ENCODE measurements at places on chromosomes 7 and 10.
A peak's percentile ranks its signal among the peaks of the same experiment; 100 is the strongest.

GRCh38 chr10:11805792-11806191 is 17.4 kb upstream of the PROSER2 start:
- DNase-seq, result no peak

DNA sequence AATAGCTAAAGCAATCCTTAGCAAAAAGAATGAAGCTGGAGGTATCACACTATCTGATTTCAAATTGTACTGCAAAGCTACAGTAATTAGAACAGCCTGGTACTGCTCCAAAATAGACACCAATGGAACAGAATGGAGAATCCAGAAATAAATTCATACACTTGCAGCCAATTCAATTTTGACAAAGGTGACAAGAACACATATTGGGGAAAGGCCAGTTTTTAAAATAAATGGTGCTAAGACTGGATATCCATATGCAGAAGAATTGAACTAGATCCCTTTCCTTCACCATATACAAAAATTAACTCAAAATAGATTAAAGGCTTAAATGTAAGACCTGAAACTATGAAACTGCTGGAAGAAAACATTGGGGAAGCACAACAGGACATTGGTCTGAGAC is 748.5 kb downstream of the DNAJB9 start:
- no peak for DNase-seq

- no peak for DNase-seq
Observed at GRCh38 chr10:73768881-73769280, 13.0 kb upstream of the CHCHD1 start.

DNA sequence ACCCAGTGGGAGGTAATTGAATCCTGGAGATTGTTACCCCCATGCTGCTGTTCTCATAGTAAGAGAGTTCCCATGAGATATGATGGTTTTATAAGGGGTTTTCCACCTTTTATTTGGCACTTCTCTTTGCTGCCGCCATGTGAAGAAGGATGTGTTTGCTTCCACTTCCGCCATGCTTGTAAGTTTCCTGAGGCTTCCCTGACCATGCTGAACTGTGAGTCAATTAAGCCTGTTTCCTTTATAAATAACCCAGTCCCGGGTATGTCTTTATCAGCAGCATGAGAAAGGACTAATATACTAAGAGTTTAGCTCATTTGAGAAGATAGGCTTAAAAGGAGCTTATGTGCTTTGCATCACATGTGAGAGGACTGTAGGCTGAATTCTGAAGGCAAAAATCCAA is 29.3 kb downstream of the TMEM248 start:
- no peak for DNase-seq

GRCh38 chr10:62050346-62050892 is 148.9 kb downstream of the ARID5B start:
- no peak for DNase-seq

DNA sequence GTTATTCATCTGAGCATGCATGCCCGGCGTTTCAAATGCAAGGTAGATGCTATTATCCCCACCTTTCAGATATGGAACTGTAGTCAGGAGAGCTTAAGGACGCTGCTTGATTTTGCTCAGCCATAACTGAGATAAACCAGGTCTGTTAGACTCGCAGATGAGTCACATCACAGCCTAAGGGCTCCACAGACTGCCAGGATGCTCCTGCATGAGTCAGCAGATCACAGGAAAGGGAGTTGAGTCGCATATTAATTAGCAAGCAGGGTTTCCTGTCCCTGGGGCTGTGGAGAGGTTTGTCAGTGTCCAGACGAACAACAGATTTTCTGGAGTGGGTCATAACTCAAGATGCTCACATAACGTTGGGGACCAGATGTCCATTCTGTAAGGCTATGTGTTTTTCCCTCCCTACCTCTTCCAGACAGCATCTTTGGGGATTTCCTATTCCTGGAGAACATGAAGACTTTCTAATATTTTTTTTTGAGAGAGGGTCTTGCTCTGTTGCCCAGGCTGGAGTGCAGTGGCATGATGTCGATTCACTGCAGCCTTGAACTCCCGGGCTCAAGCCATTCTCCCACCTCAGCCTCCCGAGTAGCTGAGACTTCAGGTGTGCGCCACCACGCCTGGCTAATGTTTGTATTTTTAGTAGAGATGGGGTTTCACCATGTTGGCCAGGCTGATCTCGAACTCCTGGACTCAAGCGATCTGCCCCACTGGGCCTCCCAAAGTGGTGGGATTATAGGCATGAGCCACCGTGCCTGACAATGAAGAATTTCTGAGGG is 36.7 kb downstream of the PFKFB3 start:
- DNase-seq, result peak; percentile 91

DNA sequence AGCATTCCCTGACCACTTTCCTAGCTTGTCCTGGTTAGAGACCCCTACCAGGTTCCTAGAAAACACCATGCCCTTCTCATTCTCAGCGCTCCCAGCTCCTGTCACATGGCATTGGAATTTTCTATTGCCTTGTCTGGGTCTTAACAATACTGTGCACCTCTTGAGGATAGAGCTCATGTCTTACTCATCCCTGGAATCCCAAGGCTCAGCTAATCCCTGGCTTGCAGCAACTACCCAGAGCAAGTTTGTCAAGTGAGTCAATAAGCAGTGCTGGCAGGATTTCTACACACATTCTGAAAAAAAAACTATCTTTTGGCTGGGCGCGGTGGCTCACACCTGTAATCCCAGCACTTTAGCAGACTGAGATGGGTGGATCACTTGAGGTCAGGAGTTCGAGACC is 11.7 kb upstream of the PRDX3 start:
- DNase-seq, result no peak

DNA sequence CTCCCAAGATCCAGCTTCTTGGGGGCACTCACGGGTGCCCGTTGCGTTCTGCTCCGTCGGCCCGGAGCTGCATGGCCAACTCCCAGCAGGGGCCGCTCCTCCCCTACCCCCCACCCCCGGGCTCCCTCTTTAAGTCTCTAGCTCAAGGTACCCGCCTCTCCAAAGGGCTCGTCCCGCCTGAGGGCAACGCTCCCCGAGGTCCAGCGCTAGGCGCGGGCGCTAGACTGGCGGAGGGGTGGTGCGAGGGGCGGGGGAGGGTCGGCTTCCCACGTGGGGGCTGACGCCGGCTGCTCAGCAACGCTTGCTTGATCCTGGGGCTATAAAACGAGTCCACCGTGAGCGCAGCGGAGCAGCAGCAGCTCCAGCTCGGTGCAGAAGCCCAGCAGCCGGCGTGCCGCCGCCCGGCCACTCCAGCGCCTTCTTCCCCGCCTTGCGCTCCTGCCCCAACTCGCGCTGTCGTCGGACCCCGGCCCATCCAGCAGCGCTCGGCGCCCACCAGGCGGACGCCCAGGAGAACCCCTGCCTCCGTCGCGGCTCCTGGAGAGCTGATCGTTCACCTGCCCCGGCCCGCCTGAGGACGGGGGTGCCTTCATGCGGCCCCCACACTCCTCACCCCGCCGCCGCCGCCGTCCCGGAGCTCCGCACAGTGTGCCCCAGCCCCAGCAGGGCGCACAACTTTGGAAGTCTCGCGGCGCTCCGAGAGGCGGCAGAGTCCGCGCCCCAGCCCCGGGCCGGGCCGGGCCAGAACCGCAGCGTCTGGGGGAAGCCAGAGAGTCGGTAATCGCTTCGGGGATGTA is at the start of gene ADRA2A:
ADRA2A (plus strand) TSS at position 348 of the 797 bp plus-strand sequence. CDS start 968 bp downstream, outside the sequence.
- no peak for DNase-seq

DNA sequence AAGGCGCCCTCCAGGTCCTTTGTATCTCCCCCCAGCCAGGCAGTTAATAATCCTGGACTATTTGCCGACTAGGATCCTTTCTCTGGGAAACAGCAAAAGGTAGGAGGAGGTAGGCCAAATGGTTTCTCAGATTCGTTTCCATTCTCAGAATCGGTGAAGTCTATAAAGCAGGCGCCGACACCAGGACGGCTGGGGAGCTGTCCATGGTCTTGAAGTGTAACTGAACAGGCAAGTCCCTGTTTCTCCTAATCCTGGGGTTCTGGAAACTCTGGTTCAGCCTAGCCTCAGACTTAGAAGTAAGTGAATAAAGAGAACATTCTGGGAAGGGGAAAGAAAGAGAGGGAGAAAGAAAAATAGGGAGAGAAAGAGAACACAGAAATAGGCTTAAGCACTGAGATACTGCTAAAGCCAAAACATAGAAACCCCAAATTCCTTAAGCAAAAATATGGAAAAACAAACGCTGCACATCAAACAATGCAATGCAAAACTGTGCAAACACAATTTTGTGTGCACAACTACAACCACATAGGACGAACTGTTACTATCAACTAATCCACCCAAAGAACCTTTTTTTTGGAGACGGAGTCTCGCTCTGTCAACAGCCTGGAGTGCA is 11.1 kb upstream of the INA start:
- DNase-seq, result peak; percentile 22

DNA sequence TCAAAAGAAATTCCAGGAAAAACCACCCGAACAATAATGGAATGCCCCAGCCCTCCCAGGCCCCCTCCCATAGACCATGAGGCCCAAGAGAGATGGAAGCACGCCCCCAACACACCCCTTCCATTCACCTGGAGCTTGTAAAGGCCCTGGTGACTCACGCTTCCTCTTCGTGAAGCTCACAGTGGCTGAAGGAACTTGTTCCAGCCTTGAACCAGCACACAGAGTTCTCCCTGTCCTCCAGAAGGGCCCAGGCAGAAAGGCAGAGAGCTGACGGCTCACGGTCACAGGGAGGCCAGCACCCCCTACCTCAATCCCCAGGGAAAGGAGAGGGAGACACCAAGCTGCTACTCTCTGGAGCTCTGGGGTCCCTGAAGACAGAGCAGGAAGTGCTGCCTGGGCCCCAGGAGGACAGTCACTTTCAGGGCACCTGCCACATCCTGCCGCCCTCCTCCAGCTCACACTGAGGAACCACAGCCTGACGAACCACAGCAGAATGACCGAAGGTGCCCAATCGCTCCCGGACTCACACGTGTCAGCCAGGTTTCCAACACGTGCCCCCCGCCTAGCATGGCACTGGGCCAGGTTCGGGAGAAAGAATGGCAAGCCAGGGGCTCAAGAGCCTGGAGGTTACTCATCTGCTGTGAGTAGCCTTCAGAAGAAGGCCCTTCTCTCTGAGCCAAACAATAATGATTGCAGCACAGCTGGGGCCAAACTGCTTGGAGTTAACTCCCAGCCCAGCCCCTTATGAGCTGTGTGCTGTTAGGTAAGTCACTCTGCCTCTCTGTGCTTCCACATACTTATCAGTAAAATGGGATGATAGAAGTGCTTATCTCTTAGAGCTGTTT is 52.8 kb downstream of the DLG5 start:
- DNase-seq, result peak; percentile 20

- no peak for DNase-seq
Observed at GRCh38 chr10:60576130-60577069, 186.7 kb upstream of the ANK3 start.

DNA sequence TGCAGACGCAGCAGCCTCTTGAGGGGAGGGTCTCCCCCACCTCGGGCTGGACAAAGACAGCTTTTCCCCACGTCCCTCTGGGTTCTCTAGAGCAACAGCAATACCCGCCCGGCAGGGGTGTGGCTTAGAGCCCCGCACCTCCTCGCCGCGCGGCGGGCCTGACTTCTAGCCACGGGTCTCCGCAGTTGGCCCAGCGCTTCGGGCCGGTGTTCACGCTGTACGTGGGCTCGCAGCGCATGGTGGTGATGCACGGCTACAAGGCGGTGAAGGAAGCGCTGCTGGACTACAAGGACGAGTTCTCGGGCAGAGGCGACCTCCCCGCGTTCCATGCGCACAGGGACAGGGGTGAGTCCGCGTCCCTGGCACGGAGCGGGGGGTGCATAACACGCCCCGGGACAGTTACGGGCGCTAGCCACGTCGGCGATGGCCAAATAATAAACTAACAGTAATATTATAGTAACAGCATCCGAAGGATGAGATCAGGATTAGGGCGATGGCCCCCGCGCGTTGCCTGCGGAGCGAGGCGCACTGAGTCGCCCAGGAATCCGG is 1.2 kb downstream of the CYP2E1 start:
- no peak for DNase-seq

- DNase-seq, result no peak
Observed at GRCh38 chr7:139541600-139542307, 18.3 kb downstream of the CLEC2L start.

DNA sequence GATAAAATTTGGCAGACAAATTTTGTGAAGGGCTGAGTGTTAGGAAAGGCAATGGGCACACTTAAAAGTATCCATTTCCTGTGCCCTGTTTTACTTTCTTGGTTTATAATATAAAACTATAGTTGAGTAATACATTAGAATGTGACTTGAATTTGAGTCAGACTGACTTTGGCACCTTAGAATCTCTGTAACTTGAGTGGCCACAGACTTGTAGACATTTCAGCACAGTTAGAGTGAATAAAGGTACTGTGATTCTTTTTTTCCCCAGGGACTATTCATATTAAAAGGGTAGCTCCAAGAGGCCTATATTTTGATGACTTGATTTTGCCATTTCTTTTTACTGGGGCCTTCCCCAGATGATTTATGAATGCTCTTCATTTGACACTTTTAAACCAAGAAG is 22.4 kb downstream of the GBF1 start:
- no peak for DNase-seq
